ENCODE measurements at places on chromosomes 1 and 21.
A peak's percentile ranks its signal among the peaks of the same experiment; 100 is the strongest.

DNA sequence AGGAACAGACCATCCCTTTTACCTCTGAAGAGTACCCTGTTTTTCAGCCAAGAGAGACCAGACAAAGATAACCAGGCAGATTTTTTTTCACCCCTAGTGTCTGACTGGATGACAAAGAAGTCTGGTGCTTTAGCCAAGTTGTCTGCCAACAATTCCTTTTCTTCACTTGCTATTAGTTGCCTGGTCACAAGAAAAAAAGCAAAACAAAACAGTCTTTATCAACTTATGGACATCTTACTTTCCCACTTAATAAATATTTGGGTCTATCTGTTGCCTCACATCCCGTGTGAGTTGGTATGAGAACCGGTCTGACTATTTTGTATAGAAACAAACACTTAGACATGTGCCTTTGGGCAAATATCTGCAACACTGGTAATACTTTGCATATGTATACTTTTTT is 662.9 kb downstream of the PLPP3 start:
- no peak for DNase-seq

GRCh38 chr21:44958471-44959191 is 18.8 kb downstream of the SLX9 start:
- no peak for DNase-seq

- no peak for DNase-seq
These were observed 14.1 kb downstream of the COP1 start for GRCh38 chr1:176193023-176193422.

- DNase-seq = no peak
These were observed 83.9 kb downstream of the ST6GALNAC5 start for GRCh38 chr1:76951153-76951552.

DNA sequence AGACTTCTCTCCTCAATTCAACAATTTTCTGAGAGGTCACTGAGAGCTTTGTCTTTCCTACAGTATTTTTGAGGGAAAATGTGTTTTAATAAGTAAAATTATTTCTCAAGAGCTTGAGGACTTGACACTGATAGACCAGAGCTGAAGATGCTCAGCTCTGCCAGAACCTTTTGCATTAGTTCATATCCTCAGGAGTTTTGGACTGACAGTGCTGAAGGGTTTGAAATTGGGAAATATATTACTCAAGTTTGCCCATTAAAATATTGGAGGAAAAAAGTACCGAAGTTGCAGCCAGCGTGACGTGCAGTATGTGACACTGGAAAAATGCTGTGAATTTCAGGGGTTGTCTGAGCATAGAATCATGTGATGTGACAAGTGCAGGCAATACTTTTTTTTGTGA is 346.6 kb upstream of the DPYD start:
- DNase-seq = no peak

DNA sequence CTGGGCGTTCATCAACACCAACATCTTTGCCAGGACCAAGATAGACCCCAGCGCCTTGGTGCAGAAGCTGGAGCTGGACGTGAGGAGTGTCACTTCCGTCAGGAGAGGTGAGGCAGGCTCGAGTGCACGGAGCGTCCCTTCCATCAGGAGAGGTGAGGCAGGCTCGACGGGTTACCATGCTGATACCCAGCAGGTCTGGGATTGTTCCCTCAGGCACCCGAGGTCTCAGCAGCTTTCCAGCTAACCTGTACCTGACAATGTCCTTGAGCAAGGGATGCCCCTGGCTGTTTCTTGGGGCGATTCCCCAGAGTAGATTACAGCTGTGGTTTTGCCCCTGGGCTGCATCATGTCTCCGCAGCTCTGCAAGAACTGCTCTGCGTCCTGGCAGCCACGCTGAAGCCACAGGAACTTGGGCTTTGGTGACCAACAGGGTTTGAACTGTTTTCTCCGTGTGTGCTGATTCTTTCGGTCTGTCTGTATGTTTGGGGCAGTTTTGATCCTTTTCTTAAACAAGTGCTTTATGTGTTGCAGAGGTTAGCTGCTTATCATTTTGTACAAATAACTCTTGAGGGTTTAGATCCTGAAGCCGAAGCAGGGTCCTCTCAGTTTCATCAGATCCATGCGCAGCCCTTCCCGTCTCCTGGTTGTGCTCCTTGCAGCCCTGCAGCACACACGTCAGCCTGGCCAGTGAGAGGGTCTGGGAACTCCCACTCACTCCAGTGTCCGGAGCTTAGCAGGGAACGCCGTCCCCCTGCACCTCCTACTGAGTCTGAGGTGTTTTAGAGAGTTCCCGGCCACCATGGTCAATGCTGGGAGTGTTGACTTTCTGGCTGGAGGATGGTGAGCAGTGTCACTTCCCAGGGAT is 4.1 kb downstream of the SLX9 start:
- DNase-seq = no peak

- no peak for DNase-seq
These were observed 3.3 kb upstream of the IRF2BP2 start for GRCh38 chr1:234613128-234613875.

GRCh38 chr1:157289424-157290105 is 151.4 kb upstream of the ETV3 start:
- no peak for DNase-seq

DNA sequence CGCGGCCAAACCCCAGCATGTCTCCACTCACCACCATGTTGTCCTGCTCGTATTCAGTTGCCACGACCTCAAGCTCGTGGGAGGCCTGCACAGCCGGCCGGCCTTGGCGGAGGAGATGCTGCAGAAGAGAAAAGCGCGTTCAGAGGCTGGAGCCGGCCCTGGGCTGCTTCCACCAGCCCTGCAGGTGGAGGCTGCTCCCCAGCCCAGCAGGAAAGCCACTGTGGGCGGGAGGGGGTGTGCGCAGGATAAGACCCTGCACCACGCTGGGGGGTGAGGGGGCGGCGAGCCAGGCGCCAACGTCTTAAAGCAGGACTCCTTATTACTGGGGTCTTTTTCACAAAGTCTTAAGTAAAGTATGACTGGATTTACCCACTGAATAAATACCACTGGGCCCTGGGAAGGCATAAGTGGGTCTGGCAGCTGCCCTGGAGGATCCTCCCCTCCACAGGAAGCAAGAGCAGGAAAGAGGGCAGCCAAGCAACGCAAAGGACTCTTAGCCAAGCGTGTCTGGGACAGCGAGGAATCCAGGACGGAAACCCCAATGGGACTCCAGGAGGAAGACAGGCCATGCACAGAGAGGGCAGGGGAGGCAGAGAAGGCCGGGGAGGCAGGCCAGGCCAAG is 104.8 kb downstream of the NPHP4 start:
- no peak for DNase-seq

GRCh38 chr1:83064589-83065242 is 934.2 kb downstream of the TTLL7 start:
- no peak for DNase-seq

DNA sequence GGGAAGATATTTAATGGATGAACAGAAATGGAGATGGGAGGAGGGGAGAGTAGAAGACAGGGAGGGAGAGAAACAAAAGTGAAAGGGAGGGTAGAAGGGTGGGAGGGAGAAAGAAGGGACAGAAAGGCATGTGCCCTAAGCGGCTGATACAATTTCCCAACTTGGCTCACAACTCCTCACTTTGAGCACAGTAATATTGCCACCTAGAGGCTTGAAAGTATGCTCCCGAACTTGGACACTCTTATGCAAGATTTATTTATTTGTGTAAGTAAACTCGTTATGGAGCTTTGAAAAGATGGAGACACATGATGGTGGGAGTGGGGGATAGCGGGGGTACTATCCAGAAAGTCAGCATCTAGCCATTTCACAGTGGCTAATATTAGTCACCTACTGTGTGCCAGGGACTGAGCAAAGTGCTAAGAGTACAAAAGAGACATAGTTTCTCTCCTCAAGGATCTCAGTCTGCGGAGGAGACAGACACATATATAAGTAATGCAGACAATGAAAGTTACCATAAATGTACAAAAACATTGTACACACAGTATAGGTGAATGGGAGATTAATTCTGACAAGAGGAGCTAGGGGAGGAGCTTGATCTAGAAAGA is 189.7 kb downstream of the SEC16B start:
- DNase-seq = no peak

DNA sequence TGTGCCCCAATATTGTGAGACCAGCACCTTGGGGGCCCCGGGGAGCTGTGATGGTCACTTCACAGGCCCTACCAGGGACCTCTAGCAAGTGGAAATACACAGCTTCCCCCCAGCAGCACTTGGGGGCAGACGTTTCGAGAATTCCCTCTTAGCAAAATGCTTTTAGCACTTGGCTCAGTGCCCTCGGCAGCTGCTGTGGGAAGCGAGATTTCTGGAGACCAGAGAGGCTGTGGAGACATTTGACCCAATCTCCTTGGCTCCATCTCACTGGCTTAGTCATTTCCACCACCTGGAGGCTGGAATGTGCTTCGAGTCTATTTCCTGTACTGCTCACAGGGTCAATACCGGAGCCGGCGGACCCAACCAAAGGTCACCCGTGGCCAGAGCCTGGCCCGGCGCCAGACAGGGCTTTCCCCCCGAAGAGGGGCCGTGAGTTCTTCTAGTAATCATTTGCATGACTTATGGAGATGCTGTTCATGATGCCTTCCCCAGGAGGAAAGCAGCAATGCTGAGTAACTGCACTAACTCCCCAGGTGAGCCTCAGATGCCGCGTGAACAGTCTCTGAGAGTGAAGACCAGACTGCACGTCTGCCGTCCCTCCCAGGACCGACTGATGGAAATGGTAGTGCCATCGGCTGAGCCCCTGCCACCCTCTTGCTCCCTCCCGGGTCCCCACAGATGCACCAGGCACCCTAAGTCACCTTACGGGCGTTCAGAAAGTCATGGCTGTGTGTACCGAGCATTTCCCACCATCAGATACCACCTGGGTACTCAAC is 4.4 kb upstream of the C2CD2 start:
- no peak for DNase-seq

- no peak for DNase-seq
These were observed 75.2 kb downstream of the NGF start for GRCh38 chr1:115262886-115263285.

DNA sequence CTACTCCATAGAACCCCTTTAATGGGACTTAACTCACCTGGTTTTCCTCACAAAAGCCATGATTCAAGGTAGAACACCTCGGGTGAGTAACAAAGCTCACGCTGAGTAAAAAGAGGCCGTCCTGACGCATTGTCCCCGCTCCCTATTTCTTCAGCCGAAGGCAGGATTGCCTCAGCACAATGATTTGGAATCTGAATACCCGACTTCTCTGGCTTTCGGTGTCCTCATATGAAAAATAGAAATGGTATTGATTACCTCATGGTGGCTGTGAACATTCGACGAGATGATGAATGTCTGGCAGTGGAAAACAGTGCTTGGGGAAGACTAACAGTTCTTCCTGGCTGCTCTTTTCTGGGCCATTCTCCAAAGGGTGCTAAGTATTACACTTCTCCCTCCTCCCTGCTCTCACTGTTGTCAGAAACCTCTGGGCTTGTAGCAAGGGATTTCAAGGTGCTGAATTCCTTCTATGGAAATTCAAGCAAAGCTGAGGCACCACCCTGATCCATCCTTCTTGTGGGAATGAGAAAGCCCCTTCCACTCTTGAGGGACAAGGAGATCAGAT is 148.3 kb downstream of the C1orf94 start:
- DNase-seq = no peak

DNA sequence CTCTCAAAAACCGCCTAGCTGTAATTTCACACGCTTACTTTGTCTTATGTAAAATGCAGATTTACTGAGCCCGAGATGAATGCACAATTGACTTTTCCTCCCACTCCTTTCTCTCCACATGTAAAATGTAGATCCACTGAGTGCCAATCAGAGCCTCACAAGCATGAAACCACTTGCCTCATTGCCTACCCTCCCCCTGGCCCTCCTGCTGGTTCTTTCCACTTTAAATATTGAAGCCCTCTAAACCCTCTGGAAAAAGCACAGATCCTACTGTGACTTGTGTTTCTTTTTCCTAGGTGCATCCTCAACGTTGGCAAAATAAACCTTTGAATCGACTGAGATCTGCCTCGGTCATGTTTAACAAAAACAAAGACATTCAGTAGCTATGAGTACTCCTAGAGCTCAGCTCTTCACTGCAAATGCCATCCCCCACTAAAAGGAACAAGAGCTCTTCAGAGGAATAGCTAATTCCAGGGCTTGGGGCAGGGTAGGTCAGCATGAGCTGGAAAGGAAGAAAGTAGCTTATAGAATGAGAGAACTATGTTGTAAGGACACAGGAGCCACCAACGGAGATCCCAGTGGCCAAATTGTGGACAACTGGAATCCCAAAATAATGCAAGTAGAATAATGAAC is 365.5 kb upstream of the RUNX1 start:
- no peak for DNase-seq

DNA sequence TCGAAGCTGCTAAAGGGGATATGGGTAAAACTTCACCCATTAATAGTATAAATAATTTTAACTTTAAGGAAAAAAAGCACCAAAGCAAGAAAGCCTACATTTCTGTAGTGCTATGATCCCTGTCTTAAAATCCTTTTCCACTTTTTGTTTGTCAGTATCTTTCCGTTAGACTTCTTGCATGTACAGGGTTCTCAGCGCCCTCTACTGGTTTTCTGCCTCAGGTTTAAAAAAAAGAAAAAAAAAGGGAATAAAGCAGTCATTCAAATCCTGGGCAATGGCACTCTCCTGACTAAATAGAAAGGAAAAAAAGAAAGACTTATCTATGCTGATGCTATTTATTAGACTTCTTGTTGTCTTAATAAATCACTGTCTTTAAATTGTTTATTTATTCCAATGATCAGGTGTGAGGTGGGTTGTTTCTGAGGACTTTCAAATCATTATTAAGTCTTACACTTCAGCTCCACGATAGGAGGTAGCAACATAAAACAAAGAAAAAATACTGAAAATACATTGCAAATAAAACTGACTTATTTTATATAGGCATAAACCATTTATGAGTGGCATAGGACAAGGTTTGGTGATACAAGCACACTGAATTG is 475.4 kb upstream of the NR5A2 start:
- DNase-seq = peak; percentile 10

DNA sequence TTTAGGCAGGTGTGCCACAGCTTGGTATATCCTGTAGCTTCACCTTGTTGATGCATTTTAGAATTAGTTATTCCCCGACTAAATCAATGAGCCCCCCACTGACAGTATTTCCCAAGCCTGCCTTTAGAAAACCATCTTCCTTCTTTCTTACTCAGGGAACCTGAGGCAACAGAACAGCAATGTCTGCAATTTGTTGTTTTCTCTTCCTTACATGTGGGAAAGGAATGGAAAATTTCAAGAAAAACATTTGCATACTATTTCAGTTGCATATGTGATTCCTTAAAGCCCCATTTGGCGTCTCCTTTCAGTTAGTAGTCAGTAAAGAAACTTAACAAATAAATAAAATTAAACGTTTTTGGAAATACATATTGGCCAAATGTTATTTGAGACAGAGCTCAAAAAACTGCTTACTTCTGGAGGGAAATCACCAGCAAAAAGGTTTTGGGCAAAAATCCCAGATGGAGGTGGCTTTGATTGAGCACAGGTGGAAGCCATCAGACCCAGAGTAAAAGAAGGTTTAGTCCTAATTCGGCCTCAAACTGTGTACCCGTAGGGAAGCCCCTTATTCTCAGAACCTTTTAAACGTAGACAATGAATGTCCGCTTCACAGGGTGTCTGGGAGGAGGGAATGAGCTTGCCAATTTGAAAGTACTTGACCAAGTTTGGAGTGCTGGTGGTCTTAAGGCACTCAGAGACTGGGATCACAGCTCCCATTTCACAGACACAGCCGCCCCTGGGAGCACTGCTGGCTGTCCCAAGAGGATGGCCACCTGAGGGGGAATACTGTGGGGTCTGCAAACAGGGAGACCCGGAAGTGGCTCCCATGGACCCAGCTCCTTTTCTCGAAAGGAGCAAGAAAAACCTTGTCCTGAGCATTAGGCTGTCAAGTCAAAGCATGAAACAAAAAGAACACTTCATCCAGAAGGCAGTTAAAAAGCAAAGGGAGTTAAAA is 9.4 kb downstream of the LHX4 start:
- DNase-seq = no peak
